Lung microvascular endothelial cell (primary cell): ENCODE measurements at places on chromosomes 7 and 10. TPM values are rescaled to one million over a fixed set of nuclear protein-coding genes. Genes with fewer than 3 reads are reported as not detected.
A peak's percentile ranks its signal among the peaks of the same experiment; 100 is the strongest.

- no peak for DNase-seq
Observed at GRCh38 chr10:119535837-119536507, 6.5 kb downstream of the RGS10 start.

DNA sequence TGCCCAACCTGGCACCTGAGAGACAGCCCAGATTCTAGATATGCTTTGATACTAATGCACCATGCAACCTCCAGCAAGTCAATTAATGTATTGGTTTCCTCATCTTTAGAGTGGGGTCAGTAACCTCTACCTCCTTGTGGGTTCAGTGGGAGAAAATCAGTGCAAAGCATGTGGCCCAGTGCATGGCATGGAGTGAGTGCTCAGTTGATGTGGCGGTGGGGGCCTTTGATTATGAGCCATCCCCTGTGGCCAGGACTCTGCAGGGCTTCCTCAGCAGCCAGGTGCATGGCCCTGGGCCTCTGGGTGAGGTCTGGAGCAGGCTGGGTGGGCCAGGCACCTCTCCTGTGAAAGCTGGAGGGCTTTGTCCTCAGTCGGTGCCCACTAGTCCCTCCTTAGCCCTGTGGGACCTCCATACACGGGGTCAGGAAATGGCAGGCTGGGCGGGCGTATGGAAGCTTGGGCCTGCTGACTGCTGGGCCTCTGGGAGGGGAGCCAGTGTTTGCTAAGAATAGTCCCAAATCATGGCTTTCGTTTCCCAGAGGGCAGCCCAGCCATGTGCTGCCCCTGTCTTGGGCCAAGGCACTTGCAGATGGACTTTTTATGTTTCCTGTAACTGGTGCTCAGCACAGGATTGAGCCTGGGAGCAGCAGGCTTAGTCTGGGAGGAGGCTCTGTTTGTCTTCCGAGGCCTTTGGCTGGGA lies 3.4 kb downstream of the PALD1 start:
- peak; percentile 57 for DNase-seq

DNA sequence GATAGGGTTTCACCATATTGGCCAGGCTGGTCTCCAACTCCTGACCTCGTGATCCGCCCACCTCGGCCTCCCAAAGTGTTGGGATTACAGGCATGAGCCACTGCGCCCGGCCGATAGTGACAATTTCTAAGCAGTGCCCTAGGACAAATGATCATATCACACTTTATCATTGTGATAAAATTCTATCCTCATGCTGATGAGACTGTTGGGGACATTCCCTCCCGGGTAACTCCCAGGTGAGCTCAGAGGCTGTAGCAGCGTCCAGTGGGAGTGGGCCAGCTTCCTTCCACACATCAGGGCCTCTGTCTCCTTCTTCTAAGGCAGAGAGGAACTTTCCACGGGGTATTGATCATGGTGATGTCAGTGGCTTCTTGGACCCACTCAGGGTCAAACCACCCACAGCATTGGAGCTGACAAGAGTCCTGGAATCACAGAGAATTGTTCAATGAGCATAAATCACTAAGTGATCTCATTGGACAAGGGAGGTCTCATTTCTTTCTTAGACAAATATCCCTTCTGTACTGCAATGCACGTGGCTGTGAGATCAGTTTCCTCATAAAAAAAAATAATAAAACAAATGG lies 256.1 kb downstream of the KLF6 start:
- no peak for DNase-seq

DNA sequence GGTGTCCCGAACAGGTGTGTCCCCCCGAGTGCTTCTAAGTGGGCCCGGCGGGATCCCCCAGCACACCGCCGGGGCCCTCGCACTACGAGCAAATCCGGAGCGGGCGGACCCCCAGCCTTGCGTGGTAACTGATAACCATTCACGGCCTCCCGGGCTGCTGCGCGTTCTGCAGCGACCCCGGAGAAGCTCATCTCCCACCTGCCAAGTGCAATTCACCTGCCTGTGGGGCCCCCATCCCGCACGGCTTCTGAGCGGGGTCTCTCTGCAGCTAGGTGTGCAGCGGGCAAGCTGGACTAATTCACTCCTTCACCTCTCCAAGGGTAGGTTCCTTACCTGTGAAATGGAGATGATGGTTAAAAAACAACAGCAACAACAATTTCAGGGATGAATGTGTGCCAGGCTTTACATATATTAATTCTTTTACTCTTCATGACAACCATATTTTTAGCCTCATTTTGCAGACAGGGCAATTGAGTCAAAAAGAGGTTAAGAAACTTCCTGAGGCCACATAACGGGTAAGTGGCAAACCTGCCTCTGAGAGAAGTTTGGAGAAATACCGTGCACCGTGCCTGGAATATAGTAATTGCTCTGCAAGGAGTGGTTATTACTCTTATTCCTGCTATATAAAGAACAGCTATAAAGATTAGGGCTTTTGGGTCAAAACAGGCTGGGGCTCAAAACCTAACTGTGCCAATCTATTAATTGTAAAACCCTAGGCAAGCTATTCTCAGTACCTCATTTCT lies 652 bp upstream of the PODXL start:
- no peak for DNase-seq

DNA sequence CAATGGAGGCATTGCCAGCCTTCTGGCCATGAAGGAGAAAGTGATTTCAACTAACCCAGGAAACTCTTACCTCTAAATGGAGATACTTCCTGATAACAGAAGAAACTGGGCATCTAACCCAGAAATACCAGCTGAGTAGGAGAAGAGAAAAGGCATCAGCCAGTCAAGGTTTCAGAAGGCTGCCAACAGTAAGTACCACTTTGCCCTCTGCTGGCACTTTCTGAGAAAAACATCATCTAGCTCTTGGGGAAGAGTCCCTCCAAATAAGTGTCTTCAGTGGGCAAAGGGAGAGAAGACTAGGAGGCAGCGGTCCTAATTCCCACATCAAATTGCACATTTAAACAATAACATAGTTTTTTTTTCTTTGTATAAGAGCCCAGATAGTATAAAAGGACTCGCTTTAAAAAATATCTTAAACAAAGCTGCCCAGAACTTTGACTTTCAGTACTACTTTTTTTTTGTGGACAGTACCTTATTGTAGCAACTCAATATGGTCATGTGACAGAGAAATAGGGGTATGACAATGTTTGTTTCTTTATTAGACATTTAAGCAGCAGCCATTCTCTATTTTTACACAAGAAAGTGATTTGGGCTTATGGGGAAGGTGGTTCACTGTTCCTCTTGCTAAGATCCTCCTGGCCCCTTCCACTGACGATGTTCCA lies 157.3 kb downstream of the CTTNBP2 start:
- DNase-seq: peak; percentile 48

- no peak for DNase-seq
Observed at GRCh38 chr10:76626386-76626785, 1011.2 kb downstream of the KCNMA1 start.

DNA sequence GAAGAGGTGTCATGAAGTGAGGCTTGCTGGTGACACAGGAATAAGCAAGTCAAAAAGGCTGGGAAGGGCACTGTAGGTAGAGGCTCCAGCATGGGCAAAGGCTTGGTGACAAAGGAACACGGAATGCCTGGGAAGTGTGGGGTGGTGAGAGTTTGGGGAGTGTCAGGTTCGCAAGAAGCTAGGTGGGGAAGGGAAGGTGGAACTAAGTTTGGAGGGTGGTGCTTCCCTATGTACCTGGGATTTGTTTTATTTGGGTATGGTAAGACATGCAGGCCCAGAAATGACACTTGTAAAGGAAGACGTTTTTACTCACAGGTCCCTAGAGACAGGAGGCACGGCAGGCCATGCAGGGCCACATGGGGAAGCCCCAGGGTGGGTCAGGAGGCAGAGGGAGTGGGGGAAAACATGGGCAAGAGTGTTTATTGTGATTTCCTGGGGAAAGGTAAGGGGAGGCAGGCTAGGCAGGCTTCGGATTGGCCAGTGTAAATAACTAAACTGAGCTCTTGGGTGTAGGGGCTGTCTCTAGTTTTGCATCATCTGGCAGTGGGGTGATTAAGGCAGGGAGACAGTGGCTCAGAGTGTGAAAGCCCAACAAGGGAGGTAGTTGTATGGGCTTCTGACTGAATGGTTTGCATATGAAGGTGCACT lies 52.1 kb downstream of the SH2D4B start:
- no peak for DNase-seq

DNA sequence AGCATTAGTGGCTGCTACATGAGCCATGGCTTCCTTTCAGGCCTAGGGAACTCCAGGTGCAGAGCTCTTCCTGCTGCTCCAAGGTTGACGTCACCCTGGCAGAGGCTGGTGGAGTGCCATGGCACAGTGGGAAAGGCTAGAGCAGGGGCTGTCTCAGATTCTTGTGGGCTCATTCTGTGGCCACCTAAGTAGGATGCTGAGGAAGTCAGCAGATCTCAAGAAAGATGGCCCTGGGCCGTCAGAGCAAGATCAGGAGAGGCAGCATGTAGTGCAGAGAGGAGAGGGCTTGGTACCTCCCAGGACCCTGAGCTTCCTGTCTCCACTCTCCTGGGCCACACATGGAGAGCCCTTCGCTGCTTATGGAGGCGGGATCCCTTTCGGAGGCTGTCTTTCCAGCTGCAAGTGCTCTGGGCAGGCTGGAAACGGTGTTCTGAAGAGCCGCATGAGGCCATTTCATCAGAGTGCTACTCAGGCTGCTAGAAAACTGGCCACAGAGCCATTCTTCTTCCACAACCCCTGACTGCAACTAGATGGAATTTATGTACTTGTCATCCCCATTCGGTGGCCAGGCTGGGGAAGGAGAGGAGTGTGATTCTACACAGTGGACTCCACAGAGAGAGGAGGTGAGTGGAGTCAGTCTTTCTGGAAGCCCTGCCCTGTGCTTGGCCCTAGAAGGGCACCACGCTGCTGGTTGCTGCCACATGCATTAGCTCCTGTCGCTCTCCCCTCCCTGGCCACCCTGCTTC lies 304.2 kb downstream of the RPS24 start:
- no peak for DNase-seq

GRCh38 chr10:23912884-23913404 lies 296.0 kb upstream of the KIAA1217 start:
- no peak for DNase-seq

GRCh38 chr10:26831936-26832335 lies 28.8 kb downstream of the ABI1 start:
- DNase-seq: no peak

DNA sequence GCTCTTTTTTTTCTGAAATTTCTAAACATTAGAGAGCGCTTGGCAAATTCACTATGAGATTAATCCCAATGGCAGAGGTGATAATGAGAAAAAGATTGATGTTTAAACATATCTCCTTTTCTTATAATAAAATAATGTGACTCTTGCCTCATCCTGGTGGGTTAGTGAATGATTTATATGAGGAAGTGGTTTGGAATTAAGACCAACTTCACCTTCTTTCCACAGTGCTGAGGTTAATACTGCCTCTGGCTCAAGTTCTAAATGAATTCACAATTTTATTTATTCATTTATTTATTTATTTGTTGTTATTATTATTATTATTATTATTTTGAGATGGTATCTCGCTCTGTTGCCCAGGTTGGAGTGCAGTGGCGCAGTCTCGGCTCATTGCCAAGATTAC lies 40.5 kb upstream of the ADO start:
- DNase-seq: no peak

DNA sequence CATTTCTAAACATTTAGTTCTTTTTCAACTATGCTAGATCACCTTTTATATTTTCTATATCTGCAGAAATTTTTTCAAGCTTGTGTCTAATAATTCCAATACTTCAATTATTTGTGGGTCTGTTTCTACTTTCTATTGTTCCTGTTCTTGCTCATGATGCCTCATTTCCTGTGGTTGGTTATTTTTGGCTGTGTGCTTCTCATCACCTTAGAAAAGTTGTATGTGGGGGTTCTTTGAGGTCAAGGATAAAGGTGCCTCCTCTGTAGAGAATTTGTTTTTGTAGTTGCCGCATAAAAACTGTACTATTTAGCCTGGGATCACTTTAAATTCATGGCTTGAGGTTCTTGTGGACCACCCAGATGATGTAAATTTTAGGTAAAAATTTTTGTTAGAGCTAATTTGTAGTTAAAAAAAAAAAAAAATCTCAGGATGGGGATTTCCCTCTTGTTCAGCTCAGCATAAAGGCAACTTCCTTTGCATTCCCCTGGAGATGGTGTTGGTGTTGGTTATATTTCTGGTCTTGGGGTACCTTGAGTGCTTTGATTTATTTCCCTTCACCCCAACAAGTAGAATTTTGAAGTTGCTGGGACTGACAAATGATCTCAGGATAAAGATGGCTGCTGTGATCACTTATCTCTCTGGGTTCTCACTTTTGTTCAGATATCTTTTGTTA lies 27.0 kb upstream of the JAZF1 start:
- peak; percentile 54 for DNase-seq

DNA sequence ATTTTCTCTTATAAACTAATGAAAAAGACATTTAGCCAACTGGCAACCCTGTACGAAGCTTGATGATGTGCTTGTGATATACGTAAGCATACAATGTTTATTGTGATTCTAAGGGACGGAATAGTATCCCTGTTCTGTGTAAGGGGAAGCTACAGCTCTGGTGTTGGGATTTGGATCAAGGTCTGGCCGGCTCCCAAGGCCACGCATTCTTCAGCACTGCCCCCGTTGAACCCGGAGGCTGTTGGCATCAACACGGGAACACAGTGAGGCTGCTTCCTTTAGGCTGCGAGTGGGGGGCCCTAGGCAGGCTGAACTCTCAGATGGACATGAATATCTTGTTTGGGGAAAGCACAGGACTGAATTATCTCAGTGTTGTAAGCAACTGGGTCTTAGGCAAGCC lies 180.6 kb downstream of the CAMK1D start:
- no peak for DNase-seq

- no peak for DNase-seq
Observed at GRCh38 chr10:6624392-6624791, 44.3 kb upstream of the PRKCQ start.

DNA sequence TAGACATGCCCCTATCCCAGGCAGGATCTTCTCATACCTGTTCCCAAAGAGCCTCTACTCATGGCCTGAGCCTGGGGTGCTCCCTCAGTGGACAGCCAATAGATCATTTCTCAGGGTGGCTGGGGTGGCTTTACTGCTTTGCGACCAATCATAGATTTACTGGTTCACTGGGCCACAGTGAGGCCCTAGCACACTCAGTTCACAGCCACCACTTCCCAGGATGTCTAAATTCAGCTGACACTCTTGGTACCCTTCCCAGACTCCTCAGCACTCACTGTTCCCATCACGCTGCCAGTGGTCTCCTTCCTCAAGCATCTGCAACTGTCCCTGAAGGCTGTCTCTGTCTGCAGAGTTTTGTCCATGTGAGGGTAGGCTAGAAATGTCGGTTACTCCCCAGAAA lies 50.6 kb downstream of the ARHGAP22 start:
- DNase-seq: no peak

DPCD gene
- 12.1 and 15.7 TPM in 2 replicates for total RNA-seq

FXYD4 gene
- total RNA-seq: not detected in 2 replicates

AGR3 gene
- not detected in 2 replicates for total RNA-seq

SPDYE3 gene
- not detected in 2 replicates for total RNA-seq

CCDC3 gene
- under 0.01 and 0.60 TPM in 2 replicates for total RNA-seq

FEZF1 gene
- total RNA-seq: not detected in 2 replicates

INMT gene
- total RNA-seq: under 0.01 TPM in 1 of 2 replicates, not detected in the other

IFIT2 gene
- total RNA-seq: 3.1 and 8.1 TPM in 2 replicates

TLX1 gene
- total RNA-seq: not detected in 2 replicates
